Stimulated activated CD4-positive, alpha-beta T cell treated with anti-CD3 and anti-CD28 coated beads, TNF-alpha, amount 100 ng/mL, for 1 hour (primary cell): ENCODE measurements at places on chromosomes 12 and 14.

- DNase-seq = no peak
These were observed 6.1 kb upstream of the PSMA3 start for GRCh38 chr14:58238252-58239243.

GRCh38 chr14:56322531-56322930 lies 204.3 kb downstream of the PELI2 start:
- DNase-seq = no peak

DNA sequence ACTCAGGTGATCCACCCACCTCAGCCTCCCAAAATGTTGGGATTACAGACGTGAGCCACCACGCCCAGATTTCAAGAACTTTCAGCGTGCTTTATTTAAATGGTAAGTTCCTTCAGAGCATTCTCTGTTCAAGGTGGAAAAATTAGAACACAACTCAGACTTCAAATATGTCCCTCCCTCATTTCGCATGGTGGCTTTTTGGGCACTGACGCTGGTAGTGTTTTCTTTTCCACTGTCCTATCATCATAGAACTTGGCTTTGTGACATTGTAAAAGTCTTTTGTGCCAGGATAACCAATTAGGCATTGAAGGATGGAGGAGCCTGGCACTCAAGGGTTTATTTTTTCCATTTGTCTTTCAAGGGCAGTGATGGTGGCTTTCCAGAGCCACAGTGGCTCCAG lies 190.8 kb downstream of the NUAK1 start:
- no peak for DNase-seq

DNA sequence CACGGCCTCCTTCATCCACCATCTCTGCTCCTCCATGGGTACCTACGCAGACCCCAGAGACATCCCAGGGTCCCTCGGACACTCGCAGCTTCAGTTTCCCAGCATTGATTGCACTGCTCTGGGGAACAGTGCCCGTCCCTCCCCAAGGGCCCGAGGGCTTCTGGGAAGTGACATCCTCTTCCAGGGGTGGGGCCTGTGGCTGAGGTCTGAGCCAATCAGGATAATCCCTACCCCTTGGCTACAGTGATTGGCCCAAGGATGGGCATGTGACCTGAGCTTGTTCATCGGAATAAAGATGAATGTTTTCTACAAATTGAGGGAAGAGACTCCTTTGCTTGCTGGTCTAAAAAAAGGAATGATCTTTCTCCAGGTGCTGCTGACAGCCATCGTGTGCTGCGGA lies 37.3 kb upstream of the MYL2 start:
- no peak for DNase-seq

DNA sequence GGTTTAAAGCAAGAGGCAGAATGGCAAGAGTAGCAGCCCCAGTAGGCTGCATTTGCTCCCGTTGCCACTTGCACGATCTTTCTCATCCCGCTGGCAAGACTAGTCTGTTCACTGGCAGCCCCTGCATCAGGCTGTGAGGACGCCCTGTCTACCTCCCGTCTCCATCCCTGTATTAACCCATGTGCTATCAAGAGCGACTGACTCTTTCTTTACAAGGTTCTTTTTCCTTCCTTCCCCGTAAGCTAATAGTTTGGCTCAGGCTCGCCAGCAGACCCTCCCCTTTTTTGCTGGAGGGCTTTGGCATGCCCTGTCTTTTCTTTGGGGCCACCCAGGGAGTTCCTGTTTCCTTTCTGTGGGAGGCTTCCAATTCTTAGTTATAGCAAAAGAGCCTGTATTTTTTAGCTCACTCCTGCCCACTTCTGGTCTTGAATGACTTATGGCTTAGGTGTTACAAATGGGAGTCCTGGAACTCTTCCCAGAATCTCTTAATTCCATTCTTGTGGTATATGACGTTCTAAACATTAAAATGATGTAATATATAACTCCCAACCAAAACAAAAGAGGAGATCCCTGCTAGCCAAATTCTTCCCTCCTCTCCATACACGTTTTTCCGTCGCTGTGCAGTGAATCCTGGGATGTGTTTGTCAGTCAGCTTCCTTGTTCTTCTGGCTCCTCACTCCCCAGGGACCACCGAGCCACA lies 149.0 kb downstream of the PRKCH start:
- no peak for DNase-seq

- DNase-seq = no peak
These were observed 14.2 kb downstream of the SEL1L start for GRCh38 chr14:81519200-81520011.

DNA sequence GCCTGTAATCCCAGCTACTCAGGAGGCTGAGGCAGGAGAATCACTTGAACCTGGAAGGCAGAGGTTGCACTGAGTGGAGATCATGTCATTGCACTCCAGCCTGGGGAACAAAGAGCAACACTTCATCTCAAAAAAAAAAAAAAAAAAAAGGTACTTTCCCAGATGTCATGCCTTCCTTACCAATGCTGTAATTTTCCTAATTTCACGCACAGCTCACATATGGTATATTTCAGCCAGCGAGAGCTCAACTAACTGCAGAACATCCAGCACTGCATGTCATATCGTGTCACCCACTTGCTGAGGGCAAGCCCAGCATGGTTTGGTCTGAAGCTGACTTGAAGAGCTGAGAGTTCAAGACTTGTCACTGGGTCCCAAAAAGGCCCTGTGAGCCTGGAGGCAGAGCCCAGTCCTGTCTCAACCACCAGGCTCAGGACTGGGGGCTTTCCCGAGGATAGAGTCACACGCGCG lies 29.0 kb downstream of the NFKBIA start:
- no peak for DNase-seq

DNA sequence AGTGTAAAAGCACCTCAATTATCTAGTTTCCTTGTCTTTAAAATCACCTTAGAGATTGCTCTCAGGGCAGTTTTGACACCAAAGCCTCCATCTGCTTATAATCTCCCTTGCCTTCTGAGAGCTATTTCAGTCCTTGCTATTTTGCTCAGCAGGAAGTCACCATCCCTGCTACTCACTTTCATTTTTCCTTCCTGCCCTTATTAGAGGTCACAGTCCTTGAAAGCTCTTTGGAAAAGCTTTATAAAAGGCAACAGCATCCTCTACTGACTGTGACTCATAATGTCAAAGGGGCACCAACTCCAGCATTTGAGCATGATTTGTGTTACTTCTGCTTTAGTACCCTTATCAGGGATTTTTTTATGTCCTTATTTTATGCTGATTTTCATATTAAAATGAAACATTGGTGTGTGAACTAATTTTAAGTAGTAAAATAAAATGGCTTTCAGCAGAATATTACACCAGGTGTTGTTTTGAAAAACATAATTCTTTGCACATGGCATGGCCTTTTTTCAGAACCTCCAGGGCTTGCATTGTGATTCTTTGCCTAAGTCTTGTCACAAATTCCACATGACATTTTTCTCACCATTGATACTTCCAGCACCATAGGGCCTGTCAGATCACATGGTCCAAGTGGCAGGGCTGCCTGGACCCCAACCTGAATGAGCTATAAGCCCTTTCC lies 213.0 kb downstream of the ADAMTS20 start:
- DNase-seq = no peak

- no peak for DNase-seq
These were observed 19.2 kb downstream of the CSRP2 start for GRCh38 chr12:76859611-76860010.

GRCh38 chr14:98799891-98800290 lies 472.1 kb downstream of the BCL11B start:
- no peak for DNase-seq

DNA sequence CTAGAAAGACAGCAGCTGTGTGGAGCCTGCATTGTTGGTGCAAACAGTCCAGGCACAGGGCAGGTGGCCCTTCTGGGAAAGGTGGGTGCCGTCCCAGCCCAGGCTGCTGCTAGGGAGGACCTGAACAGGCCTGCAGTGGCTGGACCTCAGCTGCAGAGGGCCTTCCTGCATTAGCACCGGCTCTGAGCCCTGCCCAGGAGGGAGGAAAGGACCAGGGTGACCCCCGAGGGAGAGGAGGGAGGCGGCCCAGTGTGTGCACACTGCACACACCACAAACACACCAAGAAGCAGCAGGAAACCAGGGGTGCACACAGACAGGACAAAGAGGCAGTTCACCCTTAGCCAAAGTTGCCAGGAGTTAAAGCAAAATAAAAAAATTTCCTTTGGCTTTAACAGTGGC lies 8.0 kb upstream of the PGAM5 start:
- no peak for DNase-seq

DNA sequence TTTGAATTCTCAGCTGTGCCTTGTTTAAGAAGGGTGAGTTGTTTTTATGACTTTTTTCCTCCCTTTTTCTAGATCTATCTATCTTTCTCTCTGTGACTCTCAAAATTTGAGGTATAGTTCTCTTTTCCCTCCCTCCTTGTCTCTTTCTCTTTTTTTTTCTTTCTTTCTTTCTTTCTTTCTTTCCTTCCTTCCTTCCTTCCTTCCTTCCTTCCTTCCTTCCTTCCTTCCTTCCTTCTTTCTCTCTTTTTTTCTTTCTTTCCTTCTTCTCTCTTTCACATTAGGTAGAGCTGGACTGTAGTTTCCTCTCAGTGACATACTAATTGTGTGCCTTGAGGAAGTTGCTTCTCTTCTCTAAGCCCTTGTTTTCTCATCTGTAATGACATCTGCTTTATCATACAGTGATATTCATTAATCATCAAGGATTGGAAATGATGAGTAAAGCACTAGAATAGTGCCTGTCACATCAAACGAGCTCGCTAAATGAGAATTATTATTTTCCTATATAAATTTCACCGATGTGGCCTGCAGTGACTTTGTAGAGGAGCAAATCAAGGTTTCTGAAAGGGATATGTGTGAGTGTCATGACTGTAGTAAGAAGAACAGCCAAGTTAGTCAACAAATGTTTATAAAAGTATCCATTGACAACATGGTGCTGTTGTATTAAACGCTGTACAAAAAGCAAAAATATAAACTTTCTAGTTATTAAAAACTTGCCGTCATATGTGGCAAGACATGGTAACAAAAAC lies 78.9 kb upstream of the SLC38A2 start:
- no peak for DNase-seq

GRCh38 chr14:33475623-33476022 lies 475.3 kb downstream of the EGLN3 start:
- DNase-seq = no peak

GRCh38 chr12:125983094-125983783 lies 918.0 kb downstream of the AACS start:
- DNase-seq = no peak

GRCh38 chr14:52318062-52318461 lies 4.0 kb downstream of the PTGER2 start:
- no peak for DNase-seq

DNA sequence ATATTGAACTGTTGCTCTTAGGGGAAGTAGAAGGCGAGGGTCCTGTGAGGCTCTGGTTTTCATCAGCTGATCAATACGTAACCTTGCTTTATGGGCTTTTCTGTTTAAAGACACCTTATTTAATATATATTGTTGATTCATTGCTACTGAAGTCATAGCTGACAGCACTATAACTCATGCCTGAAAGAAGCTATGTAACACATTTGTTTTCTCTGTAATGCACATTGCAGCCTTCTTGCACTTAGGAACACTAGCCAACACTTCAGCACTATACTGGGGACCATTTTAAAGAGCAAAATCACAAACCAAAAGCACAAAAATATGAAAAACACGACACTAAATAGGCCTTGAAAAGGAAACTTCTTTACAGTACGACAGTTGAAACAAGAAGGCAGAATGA lies 135.7 kb downstream of the TTC6 start:
- DNase-seq = no peak

DNA sequence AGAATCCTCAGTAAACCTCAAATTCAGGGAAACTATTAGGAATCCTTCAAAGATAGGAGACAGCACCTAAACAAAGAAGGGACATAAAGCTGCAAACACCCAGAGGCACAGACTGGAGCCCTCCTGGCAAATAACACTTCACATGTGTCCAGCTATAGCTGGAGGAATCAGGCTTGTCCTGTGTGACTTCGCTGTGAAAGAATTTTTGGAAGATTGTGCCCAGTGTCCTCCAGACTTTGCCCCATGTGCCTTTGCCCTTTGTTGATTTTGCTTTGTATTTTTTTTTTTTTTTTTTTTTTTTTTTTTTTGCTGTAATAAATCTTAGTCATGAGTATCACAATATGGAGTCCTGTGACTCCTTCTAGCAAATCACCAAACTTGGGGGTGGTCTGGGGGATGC lies 136.8 kb downstream of the KCNH5 start:
- no peak for DNase-seq

DNA sequence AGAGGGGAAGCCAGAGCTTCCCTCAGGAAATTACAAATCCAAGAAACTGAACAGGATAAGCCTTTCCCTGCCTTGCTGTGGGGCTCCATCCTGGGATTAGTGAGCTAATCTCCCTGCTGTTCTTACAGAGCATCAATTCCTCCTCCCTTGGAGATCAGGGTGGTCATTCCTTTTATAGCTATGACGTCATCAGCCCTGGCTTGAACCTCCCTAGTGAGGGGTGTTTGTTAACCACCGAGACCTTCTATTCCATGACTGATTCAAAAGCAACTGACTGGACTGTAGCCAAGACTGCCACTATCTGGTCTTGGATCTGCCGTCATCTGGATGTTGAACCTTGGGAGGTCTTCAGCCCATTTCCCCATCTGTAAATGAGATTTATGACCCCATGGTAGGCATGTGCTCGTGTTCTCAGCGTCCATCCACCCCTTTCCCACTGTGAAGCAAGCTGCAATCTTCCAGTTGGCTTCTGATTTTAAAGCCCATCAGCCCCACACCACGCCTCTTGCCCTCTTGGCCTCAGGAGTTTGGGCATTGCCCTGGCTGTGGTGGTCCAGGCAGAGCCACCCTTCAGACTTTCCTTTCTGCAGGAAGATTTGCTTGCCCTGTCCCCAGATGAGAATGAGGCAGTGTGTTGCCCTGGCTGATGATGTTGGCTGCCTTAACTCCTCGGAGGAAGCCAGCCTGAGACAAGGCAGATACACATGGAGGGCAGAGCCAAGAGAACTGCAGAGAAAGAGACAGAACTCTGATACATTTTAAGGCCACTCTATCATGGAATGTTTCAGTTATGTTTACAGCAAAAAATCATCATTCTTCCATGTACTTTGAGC lies 59.6 kb upstream of the ACTN1 start:
- DNase-seq = no peak

GRCh38 chr12:78060186-78060585 lies 229.5 kb downstream of the NAV3 start:
- no peak for DNase-seq

DNA sequence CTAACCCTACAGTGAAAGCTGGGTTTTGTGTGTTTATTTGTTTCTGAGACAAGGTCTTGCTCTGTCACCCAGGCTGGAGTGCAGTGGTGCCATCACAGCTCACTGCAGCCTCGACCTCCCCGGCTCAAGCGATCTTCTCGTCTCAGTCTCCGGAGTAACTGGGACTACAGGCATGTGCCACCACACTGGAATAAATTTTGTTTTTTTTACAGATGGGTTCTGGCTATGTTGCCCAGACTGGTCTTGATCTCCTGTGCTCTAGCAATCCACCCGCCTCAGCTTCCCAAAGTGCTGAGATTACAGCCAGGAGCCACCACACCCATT lies 26.4 kb downstream of the TBX3 start:
- DNase-seq = no peak

GRCh38 chr14:99820702-99821331 lies 27.6 kb downstream of the EML1 start:
- no peak for DNase-seq

GRCh38 chr12:6426882-6427671 lies 17.7 kb upstream of the CD27 start:
- DNase-seq = peak; percentile 72

- DNase-seq = no peak
These were observed 198.7 kb upstream of the DCN start for GRCh38 chr12:91381309-91381804.
